ENCODE measurements at places on chromosomes 6 and 20.

GRCh38 chr6:3592371-3592941, 135.6 kb upstream of the SLC22A23 start:
- no peak for DNase-seq

- no peak for DNase-seq
Measured at GRCh38 chr6:44472250-44472945, 84.9 kb downstream of the CDC5L start.

DNA sequence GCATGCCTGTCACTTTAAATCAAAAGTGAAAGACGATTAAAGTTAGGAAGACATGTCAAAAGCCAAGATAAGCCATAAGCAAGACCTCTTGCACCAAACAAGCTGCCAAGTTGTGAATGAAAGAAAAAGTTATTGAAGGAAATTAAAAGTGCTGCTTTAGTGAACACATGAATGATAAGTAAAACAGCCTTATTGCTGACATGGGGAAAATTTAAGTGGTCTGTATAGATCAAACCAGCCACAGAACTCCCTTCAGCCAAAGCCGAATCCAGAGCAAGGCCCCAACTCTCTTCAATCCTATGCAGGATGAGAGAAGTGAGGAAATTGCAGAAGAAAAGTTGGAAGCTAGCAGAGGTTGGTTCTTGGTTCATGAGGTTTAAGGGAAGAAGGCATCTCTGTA, 9.3 kb upstream of the RIPK1 start:
- no peak for DNase-seq

- peak; percentile 14 for DNase-seq
Measured at GRCh38 chr6:47134476-47135189, 92.5 kb upstream of the ADGRF1 start.

DNA sequence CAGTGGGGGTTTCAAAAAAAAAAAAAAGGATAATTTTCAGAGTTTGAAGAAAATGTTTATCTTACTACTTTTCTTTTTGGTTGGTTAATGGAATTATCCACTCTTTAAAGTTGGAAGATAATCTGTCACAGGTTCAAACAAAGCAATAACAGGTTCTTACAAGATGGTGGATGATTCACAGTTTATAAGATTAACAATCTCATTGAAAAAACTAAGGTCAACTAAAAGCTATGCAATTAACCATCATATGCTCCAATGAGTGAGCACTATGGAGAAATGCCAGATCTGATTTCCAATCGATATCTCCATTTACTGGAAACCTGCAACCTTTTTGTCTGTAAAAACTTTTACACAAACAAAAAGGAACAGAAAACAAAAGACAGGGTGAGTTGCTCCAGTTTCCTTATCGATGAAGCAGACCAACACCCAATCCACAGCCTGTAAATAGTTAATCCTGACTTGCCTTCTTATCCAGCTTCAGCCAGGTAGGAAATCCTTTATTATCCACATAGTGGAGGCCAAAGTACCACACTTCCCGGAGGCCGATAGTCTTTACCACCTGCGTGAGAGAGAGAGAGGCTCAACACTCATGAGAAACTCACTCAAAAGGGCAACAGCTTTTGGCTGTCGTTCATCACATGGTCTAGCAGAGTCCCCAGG, 32.4 kb downstream of the EZR start:
- no peak for DNase-seq

- DNase-seq: no peak
Measured at GRCh38 chr20:53898556-53898931, 171.8 kb downstream of the BCAS1 start.

DNA sequence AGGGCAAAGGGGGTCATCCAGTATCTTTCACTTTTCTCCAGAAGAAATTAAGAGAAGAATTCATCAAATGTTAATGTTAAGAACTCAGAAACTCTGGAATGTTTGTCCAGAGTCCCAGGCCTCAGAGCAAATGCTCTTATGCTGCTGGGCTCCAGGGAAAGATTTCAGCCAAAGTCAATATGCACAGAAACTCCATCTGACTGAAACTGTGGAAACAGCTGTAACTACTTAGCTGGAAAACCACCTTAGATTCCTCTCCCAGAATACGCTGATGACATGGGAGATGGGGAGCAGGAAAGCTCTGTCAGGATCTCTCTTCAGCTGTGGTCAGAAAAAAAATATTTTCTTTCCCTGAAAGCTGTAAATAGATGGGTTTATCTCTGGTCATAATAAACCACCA, 559.6 kb downstream of the RFPL4B start:
- no peak for DNase-seq

- no peak for DNase-seq
Measured at GRCh38 chr20:20277894-20278335, 90.0 kb upstream of the INSM1 start.

DNA sequence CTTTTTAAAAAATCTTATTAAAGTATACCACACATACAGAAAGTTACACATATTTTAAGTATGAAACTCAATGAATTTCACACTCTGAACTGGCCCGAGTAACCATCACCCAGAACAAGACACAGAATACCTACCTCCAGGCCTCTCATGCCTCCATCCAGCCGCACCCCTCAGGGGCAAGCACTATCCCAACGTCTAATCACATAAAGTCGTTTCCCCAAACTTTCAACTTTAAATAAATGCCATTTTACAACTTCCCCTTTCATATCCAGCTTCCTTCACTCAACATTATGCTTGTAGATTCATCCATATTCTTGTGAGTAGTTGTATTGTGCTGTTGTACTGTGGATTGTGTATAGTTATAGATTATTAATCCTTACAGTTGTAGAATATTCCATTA, 539.1 kb downstream of the CD83 start:
- DNase-seq: no peak

DNA sequence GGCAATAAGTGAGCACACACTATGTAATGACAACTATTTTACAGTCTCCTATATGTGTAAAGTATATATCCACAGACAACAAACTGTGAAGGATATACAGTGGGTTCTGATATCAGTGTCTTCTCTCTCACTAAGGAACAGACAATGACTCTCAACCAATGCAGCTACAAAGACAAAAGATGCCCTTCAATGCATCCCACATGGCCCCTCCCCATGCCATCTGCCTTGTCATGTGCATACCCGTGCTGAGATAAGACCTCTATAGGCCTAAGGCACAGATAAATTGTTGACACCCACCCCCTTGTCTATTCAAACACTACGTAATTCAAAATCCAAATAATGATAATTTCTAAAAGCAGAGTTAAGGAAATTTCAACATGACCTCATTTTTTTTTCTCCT, 1123.5 kb upstream of the MAP3K7 start:
- DNase-seq: no peak

DNA sequence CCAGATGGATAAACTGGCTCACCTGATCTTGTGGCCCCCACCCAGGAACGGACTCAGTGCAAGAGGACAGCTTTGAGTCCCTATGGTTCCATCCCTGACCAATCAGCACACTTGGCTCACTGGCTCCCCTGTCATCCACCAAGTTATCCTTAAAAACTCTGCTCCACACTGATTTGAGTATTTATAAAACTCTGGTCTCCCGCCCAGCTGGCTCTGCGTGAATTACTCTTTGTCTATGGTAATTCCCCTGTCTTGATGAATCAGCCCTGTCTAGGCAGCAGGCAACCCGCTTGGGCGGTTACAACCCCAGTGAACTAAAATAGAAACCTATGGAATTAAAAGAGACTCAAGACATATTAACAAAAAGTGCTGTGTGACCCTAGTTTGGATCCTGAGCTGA, 38.1 kb upstream of the CD83 start:
- DNase-seq: no peak

DNA sequence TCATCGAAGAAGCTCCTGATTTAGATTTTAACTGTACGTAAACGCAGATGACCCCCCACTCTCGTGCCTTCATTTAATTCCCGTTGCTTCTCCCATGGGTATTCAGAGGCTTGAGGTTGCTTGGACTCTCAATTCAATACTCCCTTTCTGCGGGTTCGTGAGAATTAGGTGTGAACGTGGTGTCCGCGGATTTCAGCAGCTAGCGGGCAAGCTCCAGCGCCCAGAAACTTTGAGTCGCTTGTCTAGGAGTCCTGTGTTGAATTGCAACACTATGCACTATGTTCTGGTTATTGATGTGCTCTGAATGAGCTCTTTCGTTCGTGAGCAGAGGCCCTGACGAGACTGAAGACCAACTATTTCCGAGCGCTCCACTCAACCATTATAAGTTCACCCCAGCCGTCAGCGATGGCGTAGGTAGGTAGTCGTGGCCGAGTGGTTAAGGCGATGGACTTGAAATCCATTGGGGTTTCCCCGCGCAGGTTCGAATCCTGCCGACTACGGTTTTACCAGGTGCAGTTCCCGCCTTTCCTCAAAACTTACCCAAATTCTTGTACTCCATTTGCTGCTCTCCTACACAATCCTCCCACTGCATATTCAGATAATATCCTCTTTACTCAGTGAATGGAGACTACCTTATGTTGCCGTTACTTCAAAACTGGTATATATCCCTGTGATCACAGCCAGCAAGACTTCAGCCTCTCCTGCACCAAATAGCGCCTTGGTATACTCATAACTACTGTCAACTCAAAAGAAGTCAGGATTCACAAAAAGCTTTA, 72.6 kb upstream of the ZNF184 start:
- peak; percentile 46 for DNase-seq

- no peak for DNase-seq
Measured at GRCh38 chr20:58851969-58852458, 502 bp upstream of the GNAS start.

Measured in iPS-NIHi11 (cell line).